ENCODE measurements at places on chromosomes 6 and 20.
A peak's percentile ranks its signal among the peaks of the same experiment; 100 is the strongest.

GRCh38 chr6:3473773-3474172, 16.9 kb upstream of the SLC22A23 start:
- no peaks in the 10 kb centered on the region for H3K27me3 ChIP-seq
- no peaks in the 10 kb centered on the region for H3K4me1 ChIP-seq
- no peak overlapping the region for H3K27ac ChIP-seq
- no peak for DNase-seq

GRCh38 chr6:14621518-14621917, 503.9 kb downstream of the CD83 start:
- H3K4me1 ChIP-seq: peaks cover 19% of the 10 kb centered on the region
- H3K4me3 ChIP-seq: no peak overlapping the region
- DNase-seq: no peak
- no peaks in the 10 kb centered on the region for H3K36me3 ChIP-seq
- no peaks in the 10 kb centered on the region for H3K27me3 ChIP-seq

DNA sequence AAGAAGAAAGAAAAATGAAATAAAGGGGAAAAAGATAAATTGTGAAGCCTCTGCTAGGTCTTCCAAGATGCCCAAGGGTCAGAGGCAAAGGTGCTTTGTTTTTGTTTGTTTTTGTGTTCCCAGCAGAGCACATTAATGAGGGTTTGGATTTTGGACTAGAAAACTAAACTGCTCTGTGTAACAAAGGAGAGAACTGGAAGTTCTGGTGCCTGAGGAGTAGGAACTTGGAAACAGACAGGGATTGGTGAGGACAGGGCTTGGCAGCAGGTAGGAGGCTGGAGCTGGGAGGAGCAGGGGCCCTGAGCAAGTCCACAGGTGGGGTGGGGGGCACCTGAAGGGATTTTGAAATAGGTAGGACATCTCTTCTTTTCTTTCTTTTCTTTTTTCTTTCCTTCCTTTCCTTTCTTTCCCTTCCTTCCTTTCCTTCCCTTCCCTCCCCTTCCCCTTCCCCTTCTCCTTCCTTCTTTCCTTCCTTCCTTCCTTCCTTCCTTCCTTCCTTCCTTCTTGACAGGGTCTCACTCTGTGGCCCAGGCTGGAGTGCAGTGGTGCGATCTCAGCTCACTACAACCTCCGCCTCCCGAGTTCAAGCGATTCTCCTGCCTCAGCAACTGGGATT, 15.3 kb upstream of the ABRACL start:
- H3K36me3 ChIP-seq: no peaks in the 10 kb centered on the region
- no peak overlapping the region for H3K4me3 ChIP-seq
- no peak for DNase-seq
- no peaks in the 10 kb centered on the region for H3K4me1 ChIP-seq
- H3K27me3 ChIP-seq: no peaks in the 10 kb centered on the region
- H3K27ac ChIP-seq: no peak overlapping the region

DNA sequence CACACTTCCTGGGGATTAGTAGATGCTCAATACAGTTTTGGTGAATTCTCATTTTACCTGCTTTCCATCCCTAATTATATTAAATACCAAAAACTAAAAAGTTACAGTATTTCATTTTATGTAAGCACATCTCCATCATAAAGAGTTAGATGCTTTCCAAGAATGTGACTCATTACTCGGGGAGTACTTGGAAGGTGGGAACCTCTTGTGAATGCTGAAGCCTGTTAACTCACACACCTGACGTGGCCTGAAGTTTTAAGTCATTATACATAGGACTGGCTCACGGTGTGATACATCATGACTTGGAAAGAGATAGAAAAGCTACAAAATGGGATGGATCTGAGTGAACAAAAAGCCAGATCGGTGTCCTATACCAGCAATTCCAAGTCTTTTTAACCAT, 2.2 kb upstream of the OSER1 start:
- no peaks in the 10 kb centered on the region for H3K36me3 ChIP-seq
- no peak overlapping the region for H3K4me3 ChIP-seq
- DNase-seq: no peak
- H3K27me3 ChIP-seq: no peaks in the 10 kb centered on the region
- H3K27ac ChIP-seq: no peak overlapping the region
- peaks cover 6% of the 10 kb centered on the region for H3K4me1 ChIP-seq

GRCh38 chr6:122476131-122476530, 4.5 kb upstream of the SERINC1 start:
- no peaks in the 10 kb centered on the region for H3K27me3 ChIP-seq
- no peak for DNase-seq
- H3K27ac ChIP-seq: no peak overlapping the region
- H3K36me3 ChIP-seq: no peaks in the 10 kb centered on the region
- H3K4me3 ChIP-seq: no peak overlapping the region

GRCh38 chr6:160102956-160103824, 18.4 kb upstream of the SLC22A1 start:
- peaks cover 27% of the 10 kb centered on the region for H3K36me3 ChIP-seq
- no peak overlapping the region for H3K4me3 ChIP-seq
- H3K27ac ChIP-seq: no peak overlapping the region
- peak; percentile 46 for DNase-seq
- no peaks in the 10 kb centered on the region for H3K4me1 ChIP-seq
- H3K27me3 ChIP-seq: no peaks in the 10 kb centered on the region

DNA sequence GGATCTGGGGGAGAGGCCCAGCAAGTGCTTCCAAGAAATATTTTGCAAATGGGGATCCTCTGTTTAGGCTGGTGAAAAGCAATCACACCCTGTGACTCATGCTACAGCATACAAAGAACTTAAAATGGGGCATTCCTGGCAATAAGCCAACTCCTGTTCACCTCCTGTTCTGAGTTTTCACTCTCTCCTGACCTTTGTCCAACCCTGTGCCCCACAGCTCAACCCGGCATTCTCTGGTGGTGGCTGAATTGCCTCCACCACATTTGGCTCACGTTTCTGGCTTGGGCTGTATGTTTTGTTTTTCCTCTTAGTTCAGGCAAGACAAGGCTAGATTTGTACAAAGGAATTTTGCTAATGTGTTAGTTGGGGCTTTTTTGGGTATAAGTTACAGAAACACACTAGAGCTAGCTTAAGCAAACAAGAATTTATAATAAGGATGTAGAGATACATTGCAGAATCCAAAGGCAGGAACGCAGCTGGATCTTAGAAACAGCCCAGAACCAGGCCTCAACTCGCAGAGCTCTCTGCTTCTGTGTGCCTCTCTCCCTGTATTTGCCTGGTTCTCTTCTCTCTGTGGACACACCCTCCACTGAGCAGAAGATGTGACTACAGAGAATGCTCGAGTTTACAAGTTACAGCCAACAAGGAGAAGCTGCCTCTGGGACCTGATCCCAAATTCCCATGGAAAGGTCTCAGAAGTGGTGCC, 9.4 kb downstream of the ABCC10 start:
- H3K36me3 ChIP-seq: peaks cover 73% of the 10 kb centered on the region
- no peaks in the 10 kb centered on the region for H3K4me1 ChIP-seq

- H3K36me3 ChIP-seq: no peaks in the 10 kb centered on the region
- no peaks in the 10 kb centered on the region for H3K4me1 ChIP-seq
- no peak overlapping the region for H3K4me3 ChIP-seq
- DNase-seq: no peak
- no peak overlapping the region for H3K27ac ChIP-seq
These were observed 405.8 kb upstream of the FKBP1C start for GRCh38 chr6:62805431-62805830.

GRCh38 chr6:46626228-46626909, 26.2 kb downstream of the CYP39A1 start:
- H3K4me3 ChIP-seq: no peak overlapping the region
- no peaks in the 10 kb centered on the region for H3K36me3 ChIP-seq
- no peak overlapping the region for H3K27ac ChIP-seq

- no peaks in the 10 kb centered on the region for H3K4me1 ChIP-seq
- H3K27me3 ChIP-seq: no peaks in the 10 kb centered on the region
These were observed 59.2 kb downstream of the SNRNP48 start for GRCh38 chr6:7649037-7649810.

DNA sequence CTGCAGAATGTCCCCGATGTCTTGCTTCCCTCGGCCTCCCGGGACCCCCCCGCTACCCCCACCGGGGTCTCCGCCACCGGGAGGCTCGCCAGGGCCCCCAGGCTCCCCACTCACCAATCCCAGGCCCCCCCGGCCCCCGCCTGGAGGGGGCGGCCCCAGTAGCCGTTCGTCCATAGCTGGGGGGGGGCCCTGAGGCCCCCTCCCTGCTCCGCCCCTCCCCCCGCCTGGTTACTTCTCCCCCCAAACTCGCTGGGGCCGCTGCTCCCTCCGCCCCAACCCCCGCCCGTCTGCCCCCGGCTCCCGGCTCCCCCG, 304 bp downstream of the PBX2 start:
- DNase-seq: peak; percentile 33
- H3K4me1 ChIP-seq: peaks cover 10% of the 10 kb centered on the region
- no peaks in the 10 kb centered on the region for H3K27me3 ChIP-seq
- H3K27ac ChIP-seq: peak overlapping the region; percentile 80
- H3K4me3 ChIP-seq: peak overlapping the region; percentile 83

DNA sequence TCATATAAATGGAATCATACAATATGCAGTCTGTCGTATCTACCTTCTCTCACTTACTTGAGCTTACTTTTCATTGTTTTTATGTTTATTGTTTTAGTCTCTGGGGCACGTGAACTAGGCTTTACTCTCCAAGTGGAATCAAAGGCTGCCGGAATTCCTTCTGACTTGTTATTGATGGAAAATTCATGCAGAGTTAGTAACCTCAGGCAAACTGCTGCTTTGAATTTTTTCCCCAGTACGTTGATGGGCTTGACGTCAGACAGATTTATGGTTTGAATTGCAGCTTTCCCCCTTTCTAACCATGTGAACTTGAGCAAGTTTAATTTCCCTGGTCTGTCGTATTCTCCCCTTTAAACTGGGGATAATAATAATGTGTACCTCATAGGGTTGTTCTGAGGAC, 68.6 kb downstream of the ZDHHC14 start:
- peaks cover 3% of the 10 kb centered on the region for H3K4me1 ChIP-seq
- peak; percentile 38 for DNase-seq
- no peaks in the 10 kb centered on the region for H3K27me3 ChIP-seq

- H3K27me3 ChIP-seq: no peaks in the 10 kb centered on the region
- H3K36me3 ChIP-seq: no peaks in the 10 kb centered on the region
- H3K4me3 ChIP-seq: no peak overlapping the region
- H3K27ac ChIP-seq: no peak overlapping the region
- no peaks in the 10 kb centered on the region for H3K4me1 ChIP-seq
These were observed 6.5 kb upstream of the UQCC2 start for GRCh38 chr6:33717934-33718455.

DNA sequence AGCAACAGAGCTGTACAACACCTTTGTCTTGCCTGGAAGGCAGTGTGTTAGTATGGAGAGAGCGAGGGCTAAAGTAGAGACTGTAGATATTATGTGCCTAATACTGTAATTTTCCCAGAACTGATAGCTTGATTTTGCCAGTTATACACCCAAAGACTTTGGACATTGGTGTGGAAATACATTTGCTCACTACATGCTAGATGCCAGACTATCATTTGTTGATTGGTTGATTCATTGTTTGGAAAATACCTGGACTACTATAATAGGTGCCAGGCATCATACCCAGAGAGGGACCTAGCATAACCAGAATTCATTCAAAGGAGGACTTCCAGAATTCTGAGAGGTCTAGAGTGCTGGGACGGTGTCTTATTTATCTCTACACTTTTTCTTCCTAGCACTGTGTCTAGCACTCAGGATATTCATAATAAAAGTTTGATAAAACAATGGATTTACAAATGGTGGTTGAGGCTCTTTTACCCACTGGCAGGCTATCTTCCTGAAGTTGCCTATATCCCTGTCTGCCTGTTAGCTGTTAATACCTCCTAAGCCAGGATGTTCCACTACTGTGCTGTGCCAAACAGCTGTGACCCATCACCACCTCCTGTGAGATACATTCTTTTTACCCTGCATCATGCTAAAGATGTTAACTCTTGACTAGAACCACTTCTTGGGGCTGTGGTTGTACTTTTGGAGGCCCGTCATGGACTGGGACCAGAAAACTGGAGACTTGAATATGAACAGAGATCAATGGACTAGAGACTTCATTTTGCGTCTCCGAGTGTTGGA, 72.2 kb upstream of the FUCA2 start:
- no peak overlapping the region for H3K27ac ChIP-seq
- no peak overlapping the region for H3K4me3 ChIP-seq

DNA sequence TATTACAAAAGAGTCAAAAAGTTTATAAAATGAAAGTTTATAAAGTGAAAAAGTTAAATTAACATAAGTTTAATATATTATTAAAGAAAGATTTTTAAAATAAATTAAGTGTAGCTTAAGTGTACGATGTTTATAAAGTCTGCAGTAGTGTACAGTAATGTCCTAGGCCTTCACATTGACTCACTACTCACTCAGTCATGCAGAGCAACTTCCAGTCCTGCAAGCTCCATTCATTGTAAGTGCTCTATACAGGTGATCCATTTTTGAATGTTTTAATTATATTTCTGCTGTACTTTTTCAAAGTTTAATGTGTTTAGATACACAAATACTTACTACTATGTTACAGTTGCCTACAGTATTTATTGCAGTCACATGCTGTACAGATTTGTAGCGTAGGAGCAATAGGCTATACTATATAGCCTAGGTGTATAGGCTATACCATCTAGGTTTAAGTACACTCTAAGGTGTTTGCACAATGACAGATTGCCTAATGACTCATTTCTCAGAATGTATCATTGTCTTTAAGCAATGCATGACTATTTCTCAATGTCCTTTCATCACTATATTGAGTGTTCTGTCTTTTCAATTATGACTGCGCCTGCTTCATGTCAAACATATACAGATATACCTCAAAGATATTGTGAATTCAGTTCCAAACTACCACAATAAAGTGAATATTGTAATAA, 1110.3 kb upstream of the MAP3K7 start:
- H3K27ac ChIP-seq: no peak overlapping the region
- no peaks in the 10 kb centered on the region for H3K27me3 ChIP-seq
- H3K36me3 ChIP-seq: no peaks in the 10 kb centered on the region
- peak; percentile 2 for DNase-seq
- no peak overlapping the region for H3K4me3 ChIP-seq

DNA sequence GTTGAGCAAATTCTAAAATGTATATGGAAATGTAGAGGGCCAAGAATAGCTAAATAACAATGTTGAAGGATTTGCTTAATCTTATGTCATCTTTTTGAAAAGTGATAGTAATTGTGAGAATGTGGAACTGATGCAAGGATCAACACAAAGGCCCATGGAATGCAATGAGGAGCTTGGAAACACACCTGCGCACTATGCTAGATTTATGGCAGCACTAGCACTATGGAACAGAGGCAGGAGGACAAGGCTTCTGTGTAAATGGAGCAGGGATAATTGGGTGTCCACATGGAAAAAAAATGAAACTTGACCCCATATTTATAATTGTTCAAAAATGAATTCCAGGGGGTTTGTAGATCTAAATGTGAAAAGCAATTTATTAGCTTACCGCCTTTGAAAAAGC, 298.3 kb downstream of the FARS2 start:
- H3K27ac ChIP-seq: no peak overlapping the region
- no peaks in the 10 kb centered on the region for H3K4me1 ChIP-seq
- no peak overlapping the region for H3K4me3 ChIP-seq
- no peaks in the 10 kb centered on the region for H3K27me3 ChIP-seq
- no peaks in the 10 kb centered on the region for H3K36me3 ChIP-seq
